ENCODE measurements at places on chromosomes 2 and 18.

DNA sequence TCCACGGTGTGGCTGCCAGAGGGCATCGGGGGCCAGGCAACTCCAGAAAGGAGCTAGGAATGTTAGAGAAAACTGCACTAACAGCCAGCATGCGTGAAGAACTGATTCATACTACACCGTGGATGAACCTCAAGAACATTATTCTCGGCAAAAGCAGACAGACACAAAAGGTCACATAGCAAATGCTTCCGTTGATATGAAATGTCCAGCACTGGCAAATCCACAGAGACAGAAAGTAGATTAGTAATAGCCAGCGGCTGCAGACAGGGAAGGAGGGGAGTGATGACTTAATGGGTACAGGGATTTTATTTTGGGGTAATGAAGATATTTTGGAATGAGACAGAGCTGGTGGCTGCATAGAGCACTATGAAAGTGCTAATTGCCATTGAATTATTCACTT, 37.4 kb downstream of the SCTR start:
- no peak for DNase-seq

DNA sequence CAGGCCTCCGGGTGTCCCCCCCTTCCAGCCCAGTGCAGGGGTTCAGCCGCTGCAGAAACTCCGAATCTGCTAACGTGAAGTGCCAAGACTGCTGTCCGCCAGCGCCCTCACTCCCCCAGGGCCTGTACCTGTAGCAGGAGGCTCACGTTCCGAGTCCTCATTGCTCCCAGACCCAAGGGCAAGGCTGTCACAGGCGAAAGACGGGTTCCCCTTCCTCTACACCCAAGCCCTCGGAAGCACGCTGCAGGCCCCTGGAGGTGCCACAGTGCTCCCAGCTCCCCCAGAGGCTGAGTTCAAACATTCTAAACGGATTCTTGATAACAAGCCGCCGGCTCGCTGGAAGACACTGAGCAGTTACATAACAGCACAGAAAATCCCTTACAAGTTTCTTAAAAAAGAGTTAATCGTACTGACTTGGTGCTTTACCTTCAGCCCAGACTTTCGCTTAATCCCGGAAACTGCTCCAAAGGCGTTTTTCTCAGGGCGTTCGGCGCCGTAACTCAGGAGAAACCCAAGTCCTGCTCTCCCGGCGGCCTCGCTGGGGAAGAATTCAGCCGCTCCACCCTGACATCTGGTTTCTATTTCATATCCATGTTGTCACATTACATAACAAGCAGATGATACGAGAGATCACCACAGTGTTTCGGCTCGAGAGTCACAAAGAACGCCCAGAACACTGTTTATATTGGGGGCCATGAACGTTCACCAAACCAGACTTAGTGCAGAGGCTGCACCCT, 92.0 kb downstream of the HDAC4 start:
- no peak for DNase-seq

GRCh38 chr2:219476652-219477151, 22.0 kb upstream of the GMPPA start:
- no peak for DNase-seq

- no peak for DNase-seq
Observed at GRCh38 chr2:20089715-20090464, 38.5 kb upstream of the LAPTM4A start.

GRCh38 chr2:210546424-210547208, 9.8 kb upstream of the CPS1 start:
- no peak for DNase-seq

DNA sequence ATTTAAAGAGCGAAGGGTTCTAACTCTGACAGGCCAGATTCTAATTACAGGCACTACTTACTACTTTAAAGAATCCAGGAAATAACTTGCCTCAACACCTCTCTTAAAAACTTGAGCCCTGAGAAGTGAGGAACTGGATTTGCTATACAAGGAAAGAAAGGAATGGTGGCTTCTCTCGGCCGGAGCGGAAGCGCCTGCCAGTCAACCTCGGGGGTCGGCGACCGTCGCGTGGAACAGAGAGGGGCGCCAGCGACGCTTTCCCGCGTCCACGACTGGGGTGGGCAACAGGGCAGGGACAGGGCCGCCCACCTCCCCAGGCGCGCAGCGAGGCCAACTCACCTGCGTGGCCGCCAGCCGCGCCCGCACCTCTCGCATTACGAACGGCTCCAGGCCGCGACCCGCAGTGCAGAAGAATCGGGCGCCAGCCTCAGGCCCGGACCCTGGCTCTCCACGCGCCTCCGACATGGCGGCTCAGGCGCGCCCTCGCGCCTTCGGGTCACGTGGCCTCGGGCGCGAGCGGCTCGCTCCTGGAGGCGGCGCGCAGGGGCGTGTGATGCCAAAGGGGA, at the start of gene THUMPD2:
THUMPD2 (minus strand) TSS at position 484 of the 566 bp plus-strand sequence; CDS start at position 465, 19 bp downstream.
- DNase-seq, result peak; percentile 52

DNA sequence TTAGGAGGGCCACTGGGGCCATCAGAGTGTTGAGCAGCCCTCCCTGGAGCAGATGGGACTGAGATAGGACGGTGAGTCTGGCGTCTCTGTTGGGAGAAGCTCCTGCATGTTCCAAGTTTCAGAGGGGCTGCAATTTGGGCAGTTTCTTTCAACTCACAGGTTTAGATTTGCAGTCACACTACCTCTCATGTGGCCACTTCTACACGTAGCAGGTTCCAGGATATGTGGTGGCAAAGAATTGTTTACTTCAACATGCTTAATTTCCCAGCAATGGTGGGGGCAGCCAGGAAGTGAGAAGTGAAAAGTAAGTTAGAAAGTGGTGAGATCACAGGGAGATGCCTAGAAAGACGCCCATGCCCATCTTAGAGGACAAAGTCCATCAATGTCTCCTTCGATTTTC, 9.3 kb downstream of the NCK2 start:
- DNase-seq, result no peak

GRCh38 chr18:37684590-37684989, 119.0 kb upstream of the CELF4 start:
- DNase-seq, result no peak

- no peak for DNase-seq
Observed at GRCh38 chr2:71486881-71487640, 33.7 kb downstream of the DYSF start.

- no peak for DNase-seq
Observed at GRCh38 chr2:159609811-159610549, 6.4 kb downstream of the BAZ2B start.

- no peak for DNase-seq
Observed at GRCh38 chr2:15354596-15355366, 206.4 kb downstream of the NBAS start.

GRCh38 chr2:128577141-128577930, 258.7 kb upstream of the HS6ST1 start:
- DNase-seq, result no peak

- DNase-seq, result no peak
Observed at GRCh38 chr2:1748176-1748740, 3.9 kb upstream of the PXDN start.

GRCh38 chr2:62806231-62806630, 100.7 kb downstream of the EHBP1 start:
- DNase-seq, result no peak

DNA sequence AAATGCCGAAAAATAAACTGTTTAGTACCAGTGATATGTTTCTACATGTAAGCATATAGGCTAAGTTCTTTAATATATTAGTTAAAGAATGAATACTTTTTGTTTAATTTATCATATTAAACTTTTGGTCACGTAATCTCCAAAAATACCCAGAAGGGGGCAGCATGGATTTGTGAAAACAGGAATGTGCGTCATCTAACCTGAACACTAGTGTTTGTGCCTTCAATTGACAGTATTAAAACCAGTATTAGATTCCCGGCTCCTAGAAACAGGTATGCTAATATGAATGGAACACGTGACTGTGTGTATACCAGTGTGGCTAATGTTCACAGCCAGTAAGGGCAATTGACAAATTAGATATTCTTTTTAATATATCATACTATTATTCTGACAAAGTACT, 51.8 kb downstream of the WDR7 start:
- DNase-seq, result peak; percentile 9

- DNase-seq, result no peak
Observed at GRCh38 chr2:8219631-8220355, 462.1 kb upstream of the ID2 start.

DNA sequence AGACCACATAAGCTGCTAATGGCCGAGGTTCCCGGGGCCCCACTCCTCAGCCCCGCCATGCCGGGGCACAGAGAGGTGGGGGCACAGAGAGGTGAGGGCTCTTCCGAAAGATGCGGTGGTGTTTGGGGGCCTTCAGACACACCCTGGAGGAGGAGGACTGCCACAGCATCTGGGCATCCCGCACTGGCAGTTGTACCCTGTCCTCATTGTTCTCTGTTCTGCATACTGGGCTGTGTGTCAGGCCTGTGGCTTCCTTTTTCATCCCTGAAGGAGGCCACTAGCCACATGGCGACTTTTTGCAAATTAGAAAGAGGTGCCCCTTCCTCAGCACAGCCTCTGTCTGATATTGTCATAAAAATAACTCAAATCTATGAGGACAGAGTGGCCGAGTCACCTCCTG, 150.1 kb downstream of the CTIF start:
- no peak for DNase-seq

GRCh38 chr18:23712445-23712844, 23.2 kb downstream of the LAMA3 start:
- DNase-seq, result no peak

GRCh38 chr2:144579556-144579955, 59.6 kb upstream of the ZEB2 start:
- DNase-seq, result no peak

- no peak for DNase-seq
Observed at GRCh38 chr2:239942090-239942489, 83.1 kb downstream of the NDUFA10 start.
